ENCODE measurements at places on chromosomes 7 and 10.
A peak's percentile ranks its signal among the peaks of the same experiment; 100 is the strongest.

DNA sequence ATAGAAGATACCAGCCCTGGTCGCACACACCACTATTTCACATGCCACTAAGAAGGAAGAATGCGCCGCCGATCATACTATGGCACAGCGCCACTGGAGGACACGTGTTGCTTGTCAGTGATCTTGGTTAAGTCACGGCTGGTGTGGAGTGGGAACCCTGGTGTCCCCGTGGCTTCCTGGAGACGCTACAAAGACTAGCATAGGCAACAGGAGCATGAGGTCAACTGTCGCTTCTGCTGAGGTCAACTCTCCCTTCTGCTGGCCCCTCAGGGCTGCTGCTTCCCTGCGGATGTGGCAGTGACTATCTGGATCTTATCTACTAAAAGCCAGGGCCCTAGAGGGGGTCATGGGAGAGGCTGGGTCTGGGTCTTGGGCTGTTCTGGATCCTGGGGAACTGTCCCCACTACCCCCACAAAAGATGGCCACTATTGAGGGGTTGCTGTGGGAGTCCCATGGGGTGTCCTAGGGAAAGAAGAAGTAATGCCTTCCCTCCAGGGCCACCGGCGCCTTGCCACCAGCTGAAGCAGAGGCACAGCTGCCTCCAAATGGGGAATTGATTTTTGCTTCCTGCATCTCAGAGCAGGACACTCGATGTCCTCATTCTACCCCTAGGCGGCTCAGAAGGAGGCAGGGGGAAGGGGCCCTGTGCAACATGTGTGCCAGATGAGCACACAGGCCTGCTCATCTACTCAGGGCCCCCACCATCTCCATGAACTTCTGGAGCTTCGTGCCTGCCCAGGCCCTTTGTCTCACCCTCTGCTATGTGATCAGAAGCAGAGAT, 76.6 kb upstream of the PPIF start:
- no peak for DNase-seq

GRCh38 chr10:62000726-62001125, 99.2 kb downstream of the ARID5B start:
- no peak for DNase-seq

DNA sequence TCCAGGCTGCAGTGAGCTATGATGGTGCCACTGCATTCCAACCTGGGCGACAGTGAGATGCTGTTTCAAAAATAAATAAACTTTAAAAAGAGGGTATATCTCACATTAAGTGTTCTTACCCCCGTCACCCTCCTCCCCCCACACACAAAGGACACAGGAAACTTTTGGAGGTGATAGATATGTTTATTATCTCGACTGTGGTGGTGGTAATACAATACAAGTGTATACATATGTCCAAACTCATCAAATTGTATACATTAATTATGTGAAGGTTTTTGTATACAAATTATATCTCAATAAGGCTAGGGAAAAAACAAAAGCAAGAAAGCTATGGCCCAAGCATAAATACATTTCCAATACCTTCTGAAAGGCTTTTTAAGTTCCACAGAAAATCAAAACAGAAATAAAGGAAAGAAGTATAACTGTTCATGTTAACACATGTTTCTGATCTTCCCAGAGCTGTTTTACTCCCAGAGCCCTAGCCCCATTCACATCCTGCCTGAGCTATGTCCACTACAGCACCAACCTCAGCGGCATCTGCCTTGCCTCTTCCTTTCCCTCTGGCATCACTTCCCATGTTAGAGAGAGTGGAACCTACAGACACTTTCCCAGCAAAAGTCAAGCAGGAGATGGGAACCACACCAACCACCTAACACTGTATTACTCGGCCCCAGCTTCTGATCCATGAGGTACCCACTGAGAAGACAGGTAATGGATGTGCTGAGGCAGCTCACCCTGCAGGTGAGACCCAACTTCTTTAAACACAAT, 48.1 kb downstream of the SGMS1 start:
- DNase-seq: no peak

DNA sequence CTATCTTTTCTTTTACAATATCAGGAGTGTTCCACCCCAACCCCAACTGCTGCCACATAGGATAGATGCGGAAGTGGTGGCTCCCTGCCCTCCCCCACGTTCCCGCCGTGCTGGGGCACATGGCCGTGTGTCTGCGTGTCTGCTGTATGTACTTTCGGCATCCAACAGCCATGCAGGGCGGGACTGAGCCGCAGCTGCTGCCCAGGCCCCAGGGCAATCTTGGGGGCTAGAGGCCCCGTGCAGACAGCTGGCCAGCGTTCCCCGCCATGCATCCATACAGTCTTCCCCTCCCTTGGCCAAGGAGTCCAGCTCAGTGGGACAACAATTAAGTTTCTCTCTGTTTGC, 162.7 kb downstream of the DGKB start:
- peak; percentile 87 for DNase-seq

- DNase-seq: no peak
These were observed 20.6 kb downstream of the EMX2 start for GRCh38 chr10:117562896-117563737.

Measured in DMS53 (cell line).